ENCODE measurements at places on chromosomes 12 and 14.

DNA sequence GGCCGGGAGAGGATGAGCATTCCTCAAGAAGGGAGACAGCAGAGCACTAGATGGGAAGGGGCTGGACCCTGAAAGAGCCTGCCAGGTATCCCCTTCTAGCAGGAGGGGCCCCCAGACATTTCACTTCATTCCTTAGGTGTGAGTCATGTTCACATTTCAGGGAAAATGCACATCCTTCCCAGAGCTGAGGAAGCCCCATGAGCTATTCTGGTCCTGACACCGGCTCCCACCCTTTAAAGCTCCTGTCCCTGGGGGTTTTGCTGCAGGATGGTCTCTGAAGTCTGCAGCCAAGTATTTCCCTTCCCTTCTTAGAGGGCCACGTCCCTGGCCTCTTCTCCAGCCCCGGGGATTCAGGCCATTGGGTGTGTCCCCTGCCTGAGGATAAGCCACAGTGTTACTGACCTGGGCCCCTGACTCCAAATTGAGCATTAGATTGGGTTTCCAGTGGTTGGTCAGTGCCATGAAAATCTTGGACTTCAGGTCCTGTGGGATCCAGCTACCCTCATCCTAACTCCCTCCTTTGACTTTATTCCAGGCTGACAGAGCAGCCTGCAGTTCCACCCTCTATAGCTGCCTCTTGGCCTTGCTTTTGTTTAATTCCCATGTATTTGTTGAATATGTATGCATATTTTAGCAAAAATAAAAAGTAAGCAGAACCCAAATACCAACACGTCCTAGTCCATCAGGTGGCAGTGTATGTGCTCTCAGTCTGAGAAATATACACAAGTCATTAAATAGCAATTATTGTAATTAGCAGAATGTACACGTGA, 267.1 kb downstream of the CACNA1C start:
- no peak for DNase-seq

DNA sequence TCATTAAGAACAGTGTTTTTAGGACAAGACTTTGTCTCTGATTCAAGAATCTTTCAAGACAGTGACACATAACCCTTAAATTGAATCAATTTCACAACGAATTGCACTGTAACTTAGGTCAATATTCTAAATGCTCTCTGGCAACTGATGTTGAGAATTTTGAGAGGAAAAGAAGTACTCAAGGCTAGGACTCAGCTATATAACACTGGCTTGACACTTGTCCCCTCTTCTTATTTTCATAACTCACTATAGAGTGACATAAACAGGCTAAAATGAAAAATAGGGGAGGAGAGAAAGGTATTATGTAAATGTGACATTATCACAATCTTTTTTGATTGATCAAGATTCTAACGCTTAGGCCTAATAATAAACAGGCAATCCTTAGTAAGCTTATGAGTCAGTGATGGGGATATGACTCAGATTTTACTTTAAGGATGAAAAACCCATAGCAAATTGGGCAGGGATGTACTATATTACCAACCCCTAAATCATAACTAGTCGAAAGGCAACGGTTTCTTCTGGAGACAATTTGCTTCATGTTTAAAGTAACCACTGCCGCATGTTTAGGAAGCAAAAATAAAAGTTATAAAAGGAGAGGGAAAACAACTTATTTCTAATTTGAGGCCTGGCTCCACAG, 10.9 kb downstream of the BTG1 start:
- no peak for DNase-seq

DNA sequence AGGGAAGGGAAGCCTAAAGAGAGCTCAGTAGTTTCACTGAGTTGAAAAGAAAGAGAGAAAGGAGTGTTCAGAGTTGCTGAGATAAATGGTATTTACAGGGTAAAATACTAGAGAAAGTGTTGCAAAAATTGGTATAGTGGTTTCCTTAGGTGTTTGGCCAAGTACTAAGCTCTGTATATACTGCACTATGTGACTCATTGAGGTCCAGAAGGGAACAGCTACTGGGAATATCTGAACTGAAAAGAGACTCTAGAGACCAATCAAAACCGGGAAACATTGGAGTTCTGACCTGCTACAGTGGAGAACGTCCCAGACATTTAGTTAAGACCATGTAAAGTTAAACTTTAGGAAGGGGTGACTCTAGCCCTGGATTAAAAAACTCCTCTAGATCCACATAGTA, 42.7 kb upstream of the ALX1 start:
- DNase-seq, result no peak

- no peak for DNase-seq
Observed at GRCh38 chr14:30943694-30944093, 69.3 kb downstream of the COCH start.

- DNase-seq, result peak; percentile 90
Observed at GRCh38 chr12:59595883-59596540, at the start of gene SLC16A7. TSS of gene SLC16A7 (plus strand) at chr12:59596029. CDS start at chr12:59704802, 108,773 bp downstream.

DNA sequence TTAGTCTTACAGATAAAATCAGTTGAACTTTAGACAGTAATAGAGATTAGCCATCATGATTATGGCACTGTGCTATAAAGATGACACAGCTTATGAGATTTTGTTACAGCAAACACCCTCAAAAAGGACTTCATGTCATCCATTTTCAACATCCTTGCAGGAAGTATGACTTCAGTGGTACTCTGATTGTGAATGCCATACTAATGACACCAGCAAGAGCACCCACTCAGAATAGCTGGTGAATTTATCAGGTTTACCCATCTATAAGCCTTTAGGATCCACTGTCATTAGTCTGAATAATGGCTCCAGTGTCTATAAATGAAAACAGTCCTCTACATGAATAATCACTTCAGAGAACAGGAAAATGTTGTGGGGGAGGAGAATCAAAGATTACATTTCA, 615.2 kb downstream of the RPS29 start:
- DNase-seq, result no peak

- DNase-seq, result no peak
Observed at GRCh38 chr12:51122844-51123243, 39.4 kb upstream of the CSRNP2 start.

DNA sequence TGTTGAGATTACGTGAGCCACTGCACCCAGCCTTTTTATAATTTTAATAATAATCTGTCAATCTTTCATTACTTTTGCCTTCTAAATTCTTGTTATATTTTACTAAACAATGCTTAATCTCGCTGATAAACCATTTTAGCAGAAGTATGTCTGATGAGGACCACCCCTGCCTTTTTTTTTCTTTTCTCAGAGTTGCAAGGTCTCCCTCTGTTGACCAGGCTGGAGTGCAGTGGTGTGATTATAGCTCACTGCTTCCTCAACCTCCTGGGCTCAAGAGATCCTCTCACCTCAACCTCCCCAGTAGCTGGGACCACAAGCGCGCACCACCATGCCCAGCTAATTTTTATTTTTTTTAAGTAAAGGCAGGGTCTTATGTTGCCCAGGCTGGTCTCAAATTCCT, 118.6 kb upstream of the DNM1L start:
- no peak for DNase-seq

- DNase-seq, result no peak
Observed at GRCh38 chr12:114397978-114398881, 7.7 kb downstream of the TBX5 start.

GRCh38 chr14:101894365-101895081, 69.8 kb upstream of the DYNC1H1 start:
- DNase-seq, result no peak

GRCh38 chr14:22838631-22839041, 2.3 kb downstream of the MMP14 start:
- no peak for DNase-seq

DNA sequence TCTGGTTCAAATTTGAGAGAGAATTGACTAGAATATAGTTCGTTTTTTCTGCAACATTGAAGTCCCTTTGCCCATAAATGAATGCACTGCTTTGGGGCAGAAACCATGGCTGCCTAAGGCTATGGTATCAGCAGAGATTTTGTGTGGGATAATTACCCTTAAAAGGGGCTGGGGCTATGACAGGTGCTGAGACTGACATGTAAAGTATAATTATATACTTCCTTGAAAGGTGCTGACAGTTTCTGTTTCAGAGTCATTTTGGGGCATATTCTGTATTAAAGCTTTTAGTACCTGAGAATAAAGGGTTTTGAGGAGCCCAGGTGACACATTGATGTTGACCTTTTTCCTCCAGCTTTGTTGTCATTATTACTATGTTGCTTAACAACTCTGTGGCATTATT, 150.3 kb upstream of the PTPRQ start:
- no peak for DNase-seq

GRCh38 chr12:108190529-108190928, 61.4 kb downstream of the WSCD2 start:
- DNase-seq, result peak; percentile 53

- DNase-seq, result no peak
Observed at GRCh38 chr14:92651106-92651757, 97.2 kb downstream of the LGMN start.

DNA sequence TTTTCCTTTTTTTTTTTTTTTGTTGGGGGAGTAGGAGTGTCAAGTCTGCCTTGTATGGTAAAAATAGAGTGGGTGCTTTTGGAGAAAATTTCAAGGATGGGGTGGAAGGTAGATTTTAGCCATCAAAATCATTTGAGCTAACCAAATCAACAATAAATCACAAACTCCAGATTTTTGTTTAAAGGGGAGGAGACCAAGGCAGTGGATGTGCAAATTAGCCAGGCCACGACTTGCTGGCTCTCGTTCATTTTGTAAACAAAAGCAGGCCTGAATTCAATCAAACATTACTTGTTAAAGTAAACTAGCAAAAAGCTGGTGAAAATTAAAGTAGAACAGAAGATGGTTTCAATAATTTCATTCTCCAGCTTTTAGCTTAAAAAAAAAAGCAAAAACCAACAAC, 387.2 kb downstream of the BMP4 start:
- no peak for DNase-seq

- DNase-seq, result no peak
Observed at GRCh38 chr14:68691031-68691791, 101.7 kb downstream of the ZFP36L1 start.

- no peak for DNase-seq
Observed at GRCh38 chr12:46415552-46415951, 43.0 kb upstream of the SLC38A2 start.

DNA sequence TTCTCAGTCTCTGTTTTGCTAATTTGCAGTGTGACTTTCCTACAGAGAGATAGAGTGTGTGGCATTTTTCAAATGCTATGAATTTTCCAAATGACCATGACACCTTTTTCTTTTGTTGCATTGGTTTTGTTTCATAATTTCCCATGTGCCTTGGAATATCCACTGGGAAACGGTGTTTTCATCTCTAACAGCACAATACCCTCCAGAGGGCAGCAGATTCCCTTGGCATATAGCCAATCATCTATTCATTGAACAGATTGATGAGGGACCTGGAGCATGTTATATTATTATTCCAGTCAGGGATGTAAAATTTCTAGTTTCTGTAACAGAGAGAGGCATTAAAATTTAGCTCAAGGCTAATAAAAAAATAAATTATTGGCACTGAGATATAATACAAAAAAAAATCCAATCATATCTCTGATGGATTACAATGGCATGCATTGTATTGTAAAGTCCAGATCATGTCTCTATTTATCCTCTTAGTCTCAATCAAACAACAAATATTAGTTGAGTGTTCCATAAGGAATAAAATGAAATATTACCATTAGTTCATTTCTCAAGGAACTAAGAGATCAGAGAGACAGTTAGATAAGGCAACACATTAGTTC, 29.6 kb upstream of the NTN4 start:
- DNase-seq, result peak; percentile 71
